ENCODE measurements at places on chromosomes 4 and X.
A peak's percentile ranks its signal among the peaks of the same experiment; 100 is the strongest.

GRCh38 chrX:38282049-38282448, 45.3 kb downstream of the RPGR start:
- DNase-seq: no peak

DNA sequence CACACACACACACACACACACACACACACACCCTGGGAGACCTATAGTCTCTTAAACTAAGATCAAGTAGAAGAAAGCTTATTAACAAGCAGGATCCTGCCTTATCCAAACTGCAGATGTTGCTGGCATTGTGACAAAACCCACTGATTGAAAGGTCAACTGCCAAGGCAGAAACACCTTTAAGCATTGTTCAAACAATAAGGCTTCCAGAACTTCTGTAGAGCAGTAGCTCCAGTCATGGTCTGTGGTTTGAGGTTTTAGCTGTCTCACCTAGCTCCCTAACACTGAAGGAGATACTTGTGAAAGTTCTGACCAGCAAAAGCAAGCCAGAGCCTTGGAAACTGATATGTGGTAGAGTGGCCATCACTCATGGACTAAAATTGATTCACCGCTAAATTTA, 59.8 kb downstream of the PTCHD1 start:
- no peak for DNase-seq

GRCh38 chr4:125836597-125837195, 521.9 kb downstream of the FAT4 start:
- no peak for DNase-seq

DNA sequence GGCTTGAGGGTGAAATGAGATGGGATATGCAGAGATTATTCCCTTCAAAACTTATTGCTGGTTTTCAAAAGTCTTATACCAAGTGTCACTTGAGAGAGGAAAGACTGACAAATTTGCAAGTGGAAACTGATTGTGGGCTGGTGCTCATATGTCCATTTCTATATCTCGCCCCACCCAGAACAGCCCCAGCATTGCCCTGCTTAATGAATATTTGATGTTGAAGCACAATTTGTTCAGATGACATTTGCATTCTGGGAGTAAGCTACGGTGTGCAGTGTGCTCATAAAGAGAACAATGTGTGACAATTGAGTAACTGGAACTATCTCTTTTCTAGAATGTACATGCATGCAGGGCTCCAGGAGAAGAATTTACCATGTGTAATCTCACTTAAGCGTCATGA, 223.5 kb upstream of the TRPC5 start:
- no peak for DNase-seq

DNA sequence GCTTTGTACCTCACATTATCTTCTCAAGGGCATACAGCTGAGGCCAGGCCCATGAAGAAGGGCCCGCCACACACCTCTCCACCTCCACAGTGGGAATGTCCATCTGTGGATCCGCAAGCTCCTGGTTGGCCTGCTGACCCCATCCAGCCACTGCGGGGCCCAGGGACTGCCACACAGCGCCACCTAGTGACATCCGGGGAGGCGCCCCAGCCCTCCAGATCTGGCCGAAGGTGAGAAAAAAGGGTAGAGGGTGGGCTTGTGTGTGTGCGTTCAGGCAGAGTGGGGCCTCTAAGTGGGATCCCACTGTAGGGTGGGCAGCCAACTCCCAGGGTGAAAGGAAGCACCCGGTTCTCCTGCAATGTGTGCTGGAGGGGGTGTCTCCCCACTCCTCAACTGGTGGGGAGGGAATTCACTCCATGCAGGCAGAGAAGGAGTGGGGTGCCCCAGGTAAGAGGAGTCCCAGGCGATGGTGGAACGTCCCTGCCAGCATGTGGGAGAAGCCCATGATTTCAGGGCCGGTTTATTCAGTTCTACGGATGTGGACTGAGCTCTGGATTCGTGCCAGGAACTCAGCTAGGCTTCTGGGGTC, 117.3 kb downstream of the ENPP6 start:
- no peak for DNase-seq

DNA sequence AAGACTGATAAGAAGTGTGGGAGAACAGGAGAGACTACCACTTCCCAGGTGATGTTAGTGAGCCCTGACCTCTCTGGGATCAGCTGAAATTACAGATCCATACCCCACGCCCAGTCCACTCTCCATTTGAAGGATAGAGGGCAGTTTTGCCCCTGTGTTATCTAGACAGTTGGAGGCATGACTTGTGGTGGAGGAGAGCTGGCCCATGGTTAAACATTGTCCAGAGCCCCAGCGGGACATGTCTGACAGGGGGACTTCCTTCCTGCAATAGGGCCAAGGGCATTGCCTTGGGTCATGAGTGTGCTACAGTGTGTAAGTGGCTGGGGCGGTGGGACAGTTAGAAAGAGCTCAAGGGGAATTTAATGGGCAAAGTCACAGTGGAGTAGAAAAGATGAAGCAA, 181.1 kb downstream of the MID1IP1 start:
- DNase-seq: no peak

GRCh38 chrX:109261279-109261678, 220.6 kb downstream of the GUCY2F start:
- no peak for DNase-seq

- no peak for DNase-seq
Measured at GRCh38 chr4:176780995-176781738, 11.6 kb downstream of the VEGFC start.

DNA sequence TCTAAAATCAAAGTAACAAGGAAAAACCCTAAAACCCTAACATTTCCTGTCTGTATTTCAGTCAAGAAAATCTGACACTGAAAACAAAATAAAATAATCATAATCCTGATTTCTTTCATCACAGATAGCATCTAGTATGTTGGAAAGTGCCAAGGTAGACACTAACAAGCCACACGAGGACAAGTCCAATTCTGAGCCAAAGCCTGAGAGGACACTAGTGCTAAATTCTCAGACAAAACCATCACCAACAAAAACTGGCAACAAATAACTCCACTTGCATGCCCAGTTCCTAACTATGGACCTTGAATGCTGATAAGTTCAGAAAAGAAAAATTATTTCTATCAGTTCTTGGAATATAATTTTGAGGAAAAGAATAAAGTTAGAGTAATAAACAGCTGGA, 113.7 kb downstream of the MANBA start:
- no peak for DNase-seq

GRCh38 chr4:38275331-38276100, 315.3 kb downstream of the PTTG2 start:
- no peak for DNase-seq

DNA sequence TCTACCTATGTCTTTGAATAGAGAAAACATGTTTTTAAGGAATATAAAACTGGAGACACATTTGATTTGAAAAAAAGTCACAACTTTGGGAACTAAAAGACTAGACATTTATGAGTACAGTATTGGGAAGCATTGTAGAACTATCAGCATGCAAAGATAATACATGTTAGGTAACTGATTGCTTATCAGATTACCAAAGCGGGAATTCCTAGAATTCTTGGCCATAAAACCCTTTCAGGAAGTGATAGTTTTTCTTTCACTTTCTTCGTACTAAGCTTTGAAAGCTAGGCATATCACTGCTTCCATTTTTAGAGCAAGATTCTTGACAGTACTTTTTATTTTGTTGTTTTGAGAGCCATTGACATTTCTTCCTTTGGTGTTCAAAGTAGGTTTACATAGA, 646.6 kb upstream of the PITX2 start:
- no peak for DNase-seq

- no peak for DNase-seq
Measured at GRCh38 chr4:52622564-52622963, 36.5 kb downstream of the USP46 start.

- DNase-seq: no peak
Measured at GRCh38 chr4:8345053-8345945, 75.7 kb downstream of the HTRA3 start.

- DNase-seq: no peak
Measured at GRCh38 chrX:46044486-46044885, 500.7 kb downstream of the ZNF674 start.

GRCh38 chr4:75514131-75514948, at the start of the genes RCHY1 and THAP6:
Gene RCHY1 (minus strand): TSS chr4:75514403. CDS start chr4:75514286, 117 bp downstream.
Gene THAP6 (plus strand): TSS chr4:75514473. CDS start chr4:75515453, 980 bp downstream.
- peak; percentile 88 for DNase-seq

- no peak for DNase-seq
Measured at GRCh38 chr4:84931961-84932360, 34.5 kb downstream of the WDFY3 start.

DNA sequence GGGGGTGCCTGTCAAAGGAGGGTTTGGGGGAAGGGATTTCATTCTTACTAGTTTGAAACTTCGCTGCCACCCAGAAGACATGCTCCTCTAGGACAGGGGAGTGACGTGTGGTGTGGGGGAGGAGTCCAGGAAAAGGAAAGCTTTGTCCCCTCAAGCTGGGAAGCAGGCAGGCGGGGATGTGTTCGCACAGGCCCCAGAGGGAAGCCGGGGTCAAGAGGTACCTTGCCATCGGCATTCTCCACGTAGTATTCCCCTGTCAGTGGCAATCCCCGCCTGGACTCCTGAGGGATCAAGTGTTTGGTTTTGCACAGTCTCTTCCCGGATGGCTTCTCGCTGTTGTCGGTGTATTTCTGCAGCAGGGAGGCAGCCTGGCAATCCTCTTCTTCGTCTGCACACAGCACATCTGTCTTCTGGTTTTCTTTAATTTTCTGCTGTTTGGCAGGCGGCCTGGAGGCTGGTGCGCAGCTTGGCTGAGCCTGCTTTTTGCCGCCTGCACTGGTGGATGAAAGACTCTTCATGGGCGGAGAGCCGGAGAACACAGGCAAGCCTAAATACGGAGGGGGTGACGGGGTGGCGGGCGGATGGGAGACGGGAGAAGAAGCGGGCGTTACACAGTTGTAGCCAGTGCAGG, 35.1 kb downstream of the BCOR start:
- DNase-seq: no peak
